ENCODE measurements at places on chromosomes 12 and 14. TPM values are rescaled to one million over a fixed set of nuclear protein-coding genes. Genes with fewer than 3 reads are reported as not detected.

COL2A1 gene
- total RNA-seq, result not detected

FAM186B gene
- 0.32 TPM for total RNA-seq

SIX4 gene
- total RNA-seq, result 4.4 TPM

CLEC6A gene
- total RNA-seq, result not detected

A2M gene
- total RNA-seq, result 3.5 TPM
